Skeletal muscle cell (primary cell): ENCODE measurements at places on chromosomes 7 and 10.

- no peak for DNase-seq
Observed at GRCh38 chr7:44145479-44145968, 4.4 kb upstream of the MYL7 start.

DNA sequence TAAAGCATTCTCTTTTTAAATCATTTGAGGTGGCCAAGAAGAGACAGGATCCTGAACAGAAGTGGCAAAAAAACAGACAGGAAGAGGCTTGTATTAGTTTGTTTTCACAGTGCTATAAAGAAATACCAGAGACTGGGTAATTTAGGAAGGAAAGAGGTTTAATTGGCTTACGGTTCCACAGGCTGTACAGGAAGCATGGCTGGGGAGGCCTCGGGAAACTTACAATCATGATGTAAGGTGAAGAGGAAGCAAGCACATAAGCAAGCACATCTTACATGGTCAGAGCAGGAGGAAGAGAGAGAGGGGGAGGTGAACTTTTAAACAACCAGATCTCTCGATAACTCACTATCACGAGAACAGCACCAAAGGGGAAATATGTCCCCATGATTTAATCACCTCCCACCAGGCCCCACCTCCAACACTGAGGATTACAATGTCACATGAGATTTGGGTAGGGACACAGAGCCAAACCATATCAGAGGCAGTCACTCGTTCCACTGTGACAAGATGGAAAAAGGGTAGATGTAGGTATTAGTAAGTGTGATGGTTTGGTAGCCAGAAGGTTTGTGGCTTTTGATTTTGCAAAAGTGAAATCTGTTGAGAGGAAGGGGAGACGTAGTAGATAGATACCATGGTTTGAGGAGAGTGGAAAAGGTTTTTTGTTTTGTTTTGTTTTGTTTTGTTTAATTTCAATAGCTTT lies 5.1 kb downstream of the MSRB2 start:
- no peak for DNase-seq

DNA sequence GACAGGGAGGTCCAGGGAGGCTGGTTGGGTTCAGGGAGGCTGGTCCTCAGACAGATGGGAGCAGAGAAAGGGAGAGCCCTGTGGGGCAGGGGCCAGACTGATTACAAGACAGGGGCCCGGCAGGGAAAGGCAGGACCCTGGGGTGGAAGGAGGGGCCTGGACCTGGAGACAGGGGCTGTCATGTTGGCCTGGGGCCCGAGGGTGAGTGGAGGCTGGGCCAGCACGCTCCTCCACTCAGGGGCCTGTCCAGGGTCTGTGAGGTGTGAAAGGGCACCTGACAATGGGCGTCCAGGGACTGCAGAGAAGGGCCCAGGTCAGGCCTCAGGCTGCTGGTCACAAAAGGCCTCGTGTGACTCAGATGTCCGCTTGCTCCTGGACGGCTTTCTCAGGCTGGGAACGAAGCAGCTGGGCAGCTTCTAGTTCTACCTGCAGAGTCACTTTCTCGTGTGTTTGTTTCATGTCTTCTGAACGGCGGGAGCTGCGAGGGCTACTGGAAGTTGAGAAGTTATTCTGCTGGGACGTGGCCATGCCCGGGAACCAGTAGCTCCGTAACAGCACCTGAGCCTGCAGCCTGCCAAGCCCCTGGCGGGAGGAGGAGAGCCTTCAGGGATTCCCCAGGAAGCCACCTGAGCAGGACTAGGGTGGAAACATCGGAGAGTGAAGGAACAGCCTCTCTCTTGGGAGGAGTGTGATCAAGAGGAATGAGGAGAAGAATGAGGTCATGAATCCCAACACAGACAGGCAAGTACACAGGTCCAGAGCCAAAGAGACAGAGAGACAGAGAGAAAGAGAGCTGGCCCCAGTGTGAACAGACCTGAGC lies 65.8 kb downstream of the KLF6 start:
- no peak for DNase-seq

DNA sequence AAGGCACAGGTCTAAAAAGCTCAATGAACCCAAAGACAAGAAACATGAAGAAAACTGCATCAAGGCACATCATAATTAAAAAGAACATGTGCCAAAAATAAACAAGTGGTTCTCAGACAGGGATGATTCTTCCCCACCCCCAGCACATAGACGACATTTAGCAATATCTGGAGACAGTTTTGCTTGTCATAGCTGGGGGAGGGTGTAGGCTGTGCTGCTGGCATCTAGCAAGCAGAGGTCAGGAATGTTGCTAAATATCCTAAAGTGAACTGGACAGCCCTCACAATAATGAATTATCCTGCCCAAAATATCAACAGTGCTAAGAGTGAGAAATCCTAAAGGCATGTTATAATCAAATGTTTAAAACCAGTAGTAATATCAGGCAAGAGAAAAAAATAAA lies 122.6 kb downstream of the MICU1 start:
- peak; percentile 60 for DNase-seq

DNA sequence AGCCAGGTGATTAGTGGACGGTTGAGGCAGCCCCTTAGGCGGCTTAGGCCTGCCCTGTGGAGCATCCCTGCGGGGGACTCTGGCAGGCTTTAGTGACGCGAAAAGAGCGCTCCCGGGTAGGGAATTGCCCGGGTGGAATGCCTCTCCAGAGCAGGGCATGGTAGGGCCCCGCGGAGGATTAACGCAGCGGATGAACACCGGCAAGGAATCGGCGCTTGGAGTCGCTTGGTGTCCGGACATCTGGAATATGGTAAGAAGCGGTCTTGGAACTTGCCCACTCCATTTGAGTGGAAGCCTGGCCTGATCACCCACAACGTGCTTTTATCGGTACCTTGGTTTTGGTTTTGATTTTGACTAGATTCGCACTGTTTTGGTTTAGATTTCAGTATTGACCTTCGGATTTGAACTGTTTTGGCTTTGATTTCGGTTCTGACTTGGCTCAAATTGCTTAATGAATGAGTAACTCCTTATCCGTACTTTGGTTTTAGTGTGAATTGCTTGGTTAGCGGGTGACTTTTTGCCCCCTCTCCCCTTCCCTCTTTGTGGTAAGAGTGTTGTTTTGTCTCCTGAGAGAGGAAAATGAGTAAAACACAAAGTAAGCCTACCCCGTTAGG lies 24.2 kb upstream of the CHST3 start:
- no peak for DNase-seq

DNA sequence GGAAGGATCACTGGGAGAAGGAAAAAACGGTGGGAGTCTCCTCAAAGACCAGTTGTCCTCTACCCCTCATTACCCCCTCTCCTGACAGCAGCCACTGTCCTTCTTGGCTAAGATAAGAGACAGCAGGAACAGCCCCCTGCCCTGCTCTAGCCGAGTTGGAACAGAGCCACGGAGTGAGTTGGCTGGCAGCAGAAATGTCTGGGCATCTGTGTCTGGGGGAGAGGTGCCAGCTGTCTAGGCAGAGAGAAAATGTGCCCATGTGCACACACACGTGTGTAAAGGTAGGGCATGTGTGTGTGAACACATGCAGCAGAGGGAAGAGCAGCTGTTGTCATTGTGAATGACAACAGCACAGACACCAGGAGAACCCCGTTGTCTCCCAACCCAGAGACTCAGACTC lies 9.4 kb upstream of the HILPDA start:
- DNase-seq, result no peak

GRCh38 chr10:112307358-112308124 lies 24.3 kb downstream of the TECTB start:
- DNase-seq, result no peak

GRCh38 chr7:42347616-42348015 lies 110.6 kb upstream of the GLI3 start:
- DNase-seq, result no peak

- DNase-seq, result no peak
Observed at GRCh38 chr10:113802997-113803396, 50.9 kb downstream of the DCLRE1A start.

- DNase-seq, result no peak
Observed at GRCh38 chr10:49585387-49585786, 24.7 kb upstream of the SLC18A3 start.

DNA sequence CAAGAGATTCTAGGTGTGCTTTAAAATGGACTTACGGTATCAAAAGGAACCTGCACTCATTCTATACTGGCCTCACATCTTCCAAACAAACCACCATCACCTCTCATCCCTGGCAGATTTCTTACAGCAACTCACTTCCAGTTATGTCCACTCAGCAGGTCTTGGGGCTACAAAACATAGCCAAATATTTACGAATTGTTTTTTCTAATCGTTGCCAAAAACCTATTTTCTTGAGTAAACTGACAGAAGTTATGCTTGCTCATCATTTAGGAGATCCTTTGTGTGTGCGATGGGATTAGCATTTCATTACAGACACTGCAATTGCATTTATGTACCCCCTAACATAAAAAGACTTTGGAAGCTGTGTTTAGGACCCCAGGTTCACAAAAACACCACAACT lies 2.7 kb downstream of the KCNMA1 start:
- DNase-seq, result no peak

GRCh38 chr7:49294611-49295010 lies 370.3 kb downstream of the CDC14C start:
- DNase-seq, result no peak

GRCh38 chr10:27258838-27259812 lies 18.5 kb upstream of the ACBD5 start:
- no peak for DNase-seq

DNA sequence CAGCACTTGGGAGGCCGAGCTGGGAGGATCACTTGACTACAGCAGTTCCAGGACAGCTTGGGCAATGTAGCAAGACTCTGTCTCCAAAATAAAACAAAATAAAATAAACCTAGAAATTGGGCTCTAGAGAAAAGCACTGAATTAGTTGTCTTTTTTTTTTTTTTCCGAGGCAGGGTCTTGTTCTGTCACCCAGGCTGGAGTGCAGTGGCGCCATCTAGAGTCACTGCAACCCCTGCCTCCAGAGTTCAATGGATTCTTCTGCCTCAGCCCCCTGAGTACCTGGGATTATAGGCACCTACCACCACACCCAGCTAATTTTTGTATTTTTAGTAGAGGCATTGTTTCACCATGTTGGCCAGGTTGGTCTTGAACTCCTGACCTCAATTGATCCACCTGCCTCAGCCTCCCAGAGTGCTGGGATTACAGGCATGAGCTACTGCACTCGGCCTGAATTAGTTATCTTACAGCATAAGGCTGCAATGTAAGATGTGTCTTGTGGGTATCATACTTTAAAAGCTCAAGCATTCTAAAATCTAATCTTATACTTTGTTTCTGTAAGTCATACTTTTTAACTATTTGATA lies 12.8 kb downstream of the MEIG1 start:
- no peak for DNase-seq

GRCh38 chr10:130263289-130263688 lies 127.1 kb downstream of the GLRX3 start:
- no peak for DNase-seq

- no peak for DNase-seq
Observed at GRCh38 chr7:158809596-158809995, 19.7 kb downstream of the ESYT2 start.

GRCh38 chr7:2657920-2658671 lies 26.3 kb downstream of the TTYH3 start:
- no peak for DNase-seq

GRCh38 chr10:14040787-14041631 lies 289.7 kb downstream of the FRMD4A start:
- DNase-seq, result no peak

DNA sequence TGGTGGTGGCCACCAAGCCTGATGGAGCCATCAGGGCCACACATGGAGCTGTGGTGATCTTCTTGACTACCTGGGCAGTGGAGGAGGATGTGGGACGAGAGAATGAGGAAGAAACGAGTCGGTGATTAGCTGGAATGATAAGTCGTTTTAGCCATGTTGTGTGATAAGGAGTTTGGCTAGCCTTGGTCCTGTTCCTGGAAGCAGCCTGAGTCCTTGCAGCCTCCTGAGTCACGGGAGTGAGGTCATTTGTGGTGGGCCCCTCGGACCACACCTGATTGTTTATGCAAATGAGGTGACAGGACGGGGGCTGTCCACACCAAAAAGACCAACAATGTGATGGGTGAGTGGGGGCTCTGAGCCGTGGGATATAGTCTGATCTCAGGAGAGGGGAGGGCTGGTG lies 554.4 kb downstream of the PTPRN2 start:
- no peak for DNase-seq

GRCh38 chr10:19713159-19713558 lies 103.1 kb upstream of the PLXDC2 start:
- no peak for DNase-seq

GRCh38 chr10:45058580-45058979 lies 57.9 kb downstream of the ZNF22 start:
- no peak for DNase-seq

GRCh38 chr10:71623098-71623985 lies 96.2 kb downstream of the C10orf105 start:
- DNase-seq, result no peak

DNA sequence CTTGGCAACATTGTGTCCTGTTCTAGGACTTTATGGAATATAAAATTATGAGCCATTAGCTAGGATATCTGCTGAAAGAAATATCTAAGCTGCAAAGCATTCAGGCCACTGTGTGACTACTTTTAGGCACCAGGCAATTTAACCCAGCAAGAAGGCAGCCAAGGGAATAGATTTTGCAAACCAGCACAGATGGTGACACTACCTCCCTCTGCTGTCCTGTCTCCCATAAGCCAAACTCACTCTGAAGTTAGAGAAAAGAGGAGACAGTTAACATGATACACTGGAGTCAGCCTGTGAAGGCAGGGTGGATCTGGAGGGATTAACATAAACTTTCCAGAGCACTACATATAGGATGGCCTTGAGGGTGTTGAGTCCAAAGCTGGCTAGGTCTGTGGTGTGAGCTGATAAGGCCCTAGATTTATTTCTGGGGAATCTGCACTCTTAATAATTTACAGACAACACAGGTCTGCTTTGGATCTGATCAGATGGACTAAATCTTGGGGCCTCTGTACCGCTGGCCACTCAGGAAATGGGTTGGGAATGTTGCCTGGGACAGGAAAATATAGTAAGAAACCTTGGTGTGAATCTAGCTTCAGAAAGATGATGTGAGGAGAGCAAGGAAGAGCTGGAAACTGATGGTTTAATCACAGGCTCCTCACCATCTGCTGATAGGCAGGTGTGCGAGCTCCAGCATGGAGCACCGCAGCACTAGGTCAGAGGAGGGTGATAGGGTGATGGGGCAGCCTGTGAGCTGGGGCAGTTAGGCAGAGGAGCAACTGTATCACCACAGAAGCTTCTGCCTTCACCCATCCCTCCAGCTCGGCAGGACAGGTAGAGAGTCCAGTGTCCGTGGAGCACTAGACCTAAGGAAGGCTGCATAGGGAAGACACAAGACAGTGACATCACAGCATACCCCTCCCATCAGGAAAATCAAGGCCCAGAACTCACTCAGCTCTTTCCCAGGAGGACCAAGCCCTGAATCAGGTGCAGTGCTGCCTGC lies 229.9 kb upstream of the PRSS1 start:
- DNase-seq, result no peak
